Testis (tissue), 5 donors: ENCODE measurements at places on chromosomes 12 and 14. TPM values are rescaled to one million over a fixed set of nuclear protein-coding genes. Genes with fewer than 3 reads are reported as not detected.

GRCh38 chr12:31732926-31733548, 4.2 kb upstream of the AMN1 start:
- no peak for DNase-seq

DNA sequence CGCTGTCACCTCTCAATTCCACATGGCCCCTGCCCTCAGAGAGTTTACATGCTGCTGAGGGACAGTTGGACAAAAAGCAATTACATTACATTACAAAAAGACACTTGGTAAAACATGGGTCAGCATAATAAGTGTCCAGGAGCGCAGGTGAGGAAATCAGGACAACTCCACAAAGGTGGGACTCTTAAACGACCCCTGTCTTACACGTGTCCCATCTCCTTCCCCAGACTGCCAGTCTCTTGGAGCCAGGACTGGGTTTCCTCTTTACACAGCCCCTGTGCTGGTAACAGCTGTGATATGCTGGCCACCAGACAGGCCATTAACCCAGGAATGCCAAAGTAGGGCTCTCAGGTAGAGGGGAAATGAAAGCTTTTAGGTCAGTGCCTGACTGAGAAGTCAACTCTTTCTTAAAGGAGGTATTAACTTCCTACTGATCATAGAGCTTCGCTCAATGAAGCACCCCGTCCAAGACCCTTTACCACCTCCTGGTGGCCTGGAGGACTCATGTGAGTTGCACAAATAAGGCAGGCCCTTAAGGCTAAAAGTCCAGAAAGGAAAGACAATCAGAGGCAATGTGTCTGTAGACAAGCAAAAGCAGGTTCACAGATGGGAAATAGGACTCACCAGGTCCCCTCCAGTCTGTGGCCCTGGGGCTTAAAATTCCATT, 55.5 kb downstream of the ANO2 start:
- DNase-seq, result no peak

DNA sequence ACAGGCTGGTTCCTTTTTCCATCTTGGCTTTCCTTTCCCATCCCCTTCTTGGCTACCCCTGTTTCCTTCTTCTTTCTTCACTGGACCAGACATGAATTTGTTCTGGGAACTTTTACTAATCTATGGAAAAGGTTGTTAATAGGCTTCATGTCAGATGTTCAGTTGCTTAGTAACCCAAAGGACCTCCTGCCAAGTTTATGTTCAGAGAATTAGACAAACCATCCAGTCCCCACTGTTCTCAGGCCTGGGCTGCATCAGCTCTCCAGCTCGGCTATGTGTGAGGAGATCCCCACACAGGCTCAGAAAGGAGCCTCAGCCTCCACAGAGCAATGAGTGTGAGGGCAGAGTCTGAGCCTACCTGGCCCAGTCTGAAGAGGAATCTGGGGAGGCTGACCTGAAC, 78.0 kb downstream of the AKAP6 start:
- no peak for DNase-seq

- DNase-seq, result no peak
These were observed 867.2 kb downstream of the BCL11B start for GRCh38 chr14:98404811-98405210.

DNA sequence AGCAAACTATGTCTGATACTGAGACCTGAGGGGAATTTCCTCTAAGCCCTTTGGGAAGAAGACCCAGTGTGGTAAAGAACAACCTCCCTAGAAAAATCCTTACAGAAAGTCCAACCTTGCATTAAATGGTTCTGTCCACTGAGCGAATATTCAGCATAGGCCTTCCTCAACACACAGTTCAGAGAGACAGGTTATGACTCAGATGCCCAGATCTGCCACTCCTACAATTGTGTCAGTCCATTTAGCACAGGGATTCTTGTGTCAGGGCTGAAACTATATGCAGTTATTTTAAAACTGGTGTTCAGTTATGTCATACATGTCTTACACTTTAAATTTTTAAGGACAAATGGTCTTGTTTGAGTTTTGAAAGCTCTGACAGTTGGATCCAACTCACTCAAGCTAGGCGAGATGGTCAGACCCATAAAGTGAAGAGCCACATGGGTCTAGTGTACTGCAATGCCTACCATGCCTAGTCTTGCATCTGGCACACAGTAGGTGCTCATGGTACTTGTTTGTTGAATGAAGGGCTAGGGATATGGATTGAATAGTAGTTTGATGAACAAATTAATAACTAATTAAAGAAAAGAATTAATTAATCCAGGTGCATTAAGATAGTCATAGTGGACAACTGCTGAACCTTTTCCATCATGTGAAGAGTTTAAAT, 207.5 kb upstream of the PWP1 start:
- no peak for DNase-seq

The RAB5B gene
- total RNA-seq, result 144 TPM

The NFATC4 gene
- total RNA-seq, result 53.5 TPM

GRCh38 chr12:11545484-11546330, 103.8 kb upstream of the ETV6 start:
- no peak for DNase-seq

The ANG gene
- 42.7 TPM for total RNA-seq

DNA sequence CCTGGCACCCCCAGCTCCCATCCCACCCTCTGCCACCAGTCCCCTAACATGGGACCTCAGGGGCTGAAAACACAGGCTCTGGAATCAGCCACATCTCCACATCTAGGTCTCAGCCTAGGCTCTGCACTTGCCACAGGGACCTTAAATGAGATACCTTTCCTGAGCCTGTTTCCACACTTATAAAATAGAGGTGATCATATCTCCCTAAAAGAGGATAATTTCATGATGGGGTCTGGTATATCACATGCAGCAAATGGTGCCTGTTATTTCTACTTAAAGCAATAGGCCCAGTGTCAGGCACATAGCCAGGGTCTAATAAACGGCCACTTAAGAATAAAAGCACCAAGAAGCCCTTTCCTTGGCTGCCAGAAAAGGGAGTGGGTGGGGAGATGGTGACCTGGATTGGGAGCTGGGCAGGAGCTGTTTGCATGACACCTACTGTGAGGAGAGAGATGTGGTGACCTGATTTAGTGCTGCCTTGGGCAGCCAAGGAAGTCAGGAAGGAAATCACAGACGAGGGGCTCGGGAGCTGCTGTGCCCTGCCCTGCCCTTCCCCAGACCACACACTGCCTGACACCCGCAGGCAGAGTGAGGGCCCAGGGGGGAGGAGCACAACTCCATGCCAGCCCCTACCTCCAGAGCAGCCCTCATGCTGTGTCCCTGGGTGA, 71.2 kb downstream of the IRF2BPL start:
- DNase-seq, result no peak

DNA sequence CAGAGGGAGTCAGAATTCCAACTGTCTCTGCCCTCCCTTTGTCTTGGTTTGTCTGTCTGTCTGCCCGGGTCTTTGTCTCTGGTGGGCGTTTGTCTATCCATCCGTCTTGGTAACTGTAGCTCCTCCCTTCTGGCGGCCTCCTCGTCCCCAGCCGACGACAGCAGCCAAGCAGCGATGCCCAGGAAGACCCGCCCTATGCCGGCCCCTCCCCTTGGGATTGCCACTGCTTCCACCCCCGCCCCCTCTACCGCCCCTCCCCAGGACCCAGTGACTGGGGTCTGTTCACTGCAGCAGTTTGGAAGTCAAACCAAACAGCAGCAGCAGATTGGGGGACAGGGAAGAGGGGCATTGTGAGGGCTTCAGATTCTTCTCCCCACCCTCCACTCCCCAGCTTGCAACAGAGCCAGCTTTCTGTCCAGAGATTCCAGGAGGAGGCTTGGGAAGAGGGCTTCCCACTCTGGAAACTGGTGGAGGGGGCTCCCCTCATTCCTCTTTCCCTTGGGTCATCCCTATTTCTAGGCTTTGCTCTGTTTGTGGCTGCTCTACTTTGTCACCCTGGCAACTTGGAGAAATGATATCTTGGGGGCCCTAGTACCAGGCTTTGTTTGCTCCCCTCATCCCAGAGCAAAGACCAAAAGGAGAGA, 2.4 kb upstream of the RARG start:
- no peak for DNase-seq
